ENCODE measurements at places on chromosomes 3 and 15.

DNA sequence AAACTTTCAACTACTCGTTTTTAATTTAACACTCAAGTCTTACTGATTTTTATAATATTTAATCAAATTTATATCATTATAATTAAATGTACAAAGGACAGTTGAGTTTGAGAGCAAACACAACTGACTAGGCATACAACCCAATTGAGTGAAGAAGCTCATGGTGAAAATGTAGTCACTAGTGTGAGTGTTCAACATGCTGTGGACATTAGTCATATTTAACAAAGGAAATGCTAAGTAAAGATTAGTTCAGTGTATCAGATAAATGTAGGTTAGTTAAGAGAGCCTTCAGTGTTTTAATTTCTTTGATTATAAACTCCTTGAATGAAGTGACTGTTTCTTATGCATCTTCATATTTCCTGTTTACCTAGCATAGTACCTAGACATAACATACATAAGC is 444.2 kb upstream of the GOLIM4 start:
- DNase-seq: no peak

GRCh38 chr15:73378089-73378488 is 9.3 kb upstream of the HCN4 start:
- no peak for DNase-seq

- no peak for DNase-seq
These were observed 332.2 kb downstream of the LPP start for GRCh38 chr3:188486126-188486525.

GRCh38 chr3:178588628-178589027 is 52.4 kb downstream of the KCNMB2 start:
- DNase-seq: no peak

DNA sequence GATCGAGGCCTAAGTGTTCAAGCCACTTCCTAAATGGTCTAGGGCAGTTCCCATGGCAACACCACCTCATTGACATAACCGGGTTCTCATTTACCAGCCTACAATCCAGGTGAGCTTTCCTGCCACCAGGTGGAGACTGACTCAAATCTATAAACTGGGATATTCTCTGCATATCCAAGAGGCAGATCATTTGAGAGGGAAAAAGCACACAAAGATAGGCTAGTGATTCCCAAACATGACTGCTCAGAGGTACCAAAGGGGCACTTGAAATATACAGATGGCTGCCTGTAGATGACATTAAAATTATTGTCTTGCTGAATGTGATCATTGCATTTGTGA is 141.3 kb upstream of the PROK2 start:
- peak; percentile 26 for DNase-seq

DNA sequence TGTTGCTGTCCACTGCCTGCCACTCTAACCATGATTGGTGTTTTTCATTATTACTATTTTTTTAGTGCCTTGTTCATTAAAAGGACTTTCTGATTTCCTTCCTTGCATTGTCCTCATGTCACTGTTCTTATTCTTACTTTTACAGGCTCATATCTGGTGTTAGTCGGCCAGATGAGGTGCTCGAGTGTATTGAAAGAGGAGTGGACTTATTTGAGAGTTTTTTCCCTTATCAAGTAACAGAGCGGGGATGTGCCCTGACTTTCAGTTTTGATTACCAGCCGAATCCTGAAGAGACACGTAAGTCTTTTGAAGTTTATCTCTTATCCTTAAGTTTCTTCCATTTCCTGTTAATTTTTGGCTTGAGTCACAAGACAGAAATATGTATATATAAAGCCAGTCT is 23.2 kb downstream of the QTRT2 start:
- DNase-seq: no peak

Measured in right lung (tissue), 10 donors.